Caco-2 (cell line): ENCODE measurements at places on chromosomes 13 and 19. TPM values are rescaled to one million over a fixed set of nuclear protein-coding genes. Genes with fewer than 3 reads are reported as not detected.

- DNase-seq = no peak
These were observed 68.5 kb upstream of the GTF3A start for GRCh38 chr13:27355894-27356293.

GRCh38 chr19:53086949-53087348 is 16.3 kb downstream of the ZNF160 start:
- no peak for DNase-seq

- DNase-seq = peak; percentile 50
These were observed 2.2 kb upstream of the CEACAM6 start for GRCh38 chr19:41753159-41753558.

DNA sequence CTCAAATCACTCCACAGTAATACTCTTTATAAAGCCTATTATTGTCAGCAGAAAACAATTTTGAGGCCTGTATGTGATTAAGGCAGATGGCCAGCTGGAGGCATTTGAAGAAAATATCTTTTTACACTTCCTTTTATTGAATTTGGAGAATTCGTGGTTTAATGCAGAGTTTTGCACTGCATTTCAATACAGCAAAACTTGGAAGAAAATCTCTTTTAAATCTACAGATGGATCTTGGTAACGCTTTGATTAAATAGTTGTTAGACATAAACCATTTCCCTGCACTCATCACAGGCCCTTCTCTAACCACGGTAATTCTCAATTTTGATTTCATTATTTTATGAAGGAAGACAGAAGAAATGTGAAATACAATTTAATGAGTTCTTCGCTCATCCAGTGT is 185.7 kb downstream of the RFC3 start:
- no peak for DNase-seq

- DNase-seq = no peak
These were observed 5.0 kb downstream of the FBN3 start for GRCh38 chr19:8144273-8144995.

DNA sequence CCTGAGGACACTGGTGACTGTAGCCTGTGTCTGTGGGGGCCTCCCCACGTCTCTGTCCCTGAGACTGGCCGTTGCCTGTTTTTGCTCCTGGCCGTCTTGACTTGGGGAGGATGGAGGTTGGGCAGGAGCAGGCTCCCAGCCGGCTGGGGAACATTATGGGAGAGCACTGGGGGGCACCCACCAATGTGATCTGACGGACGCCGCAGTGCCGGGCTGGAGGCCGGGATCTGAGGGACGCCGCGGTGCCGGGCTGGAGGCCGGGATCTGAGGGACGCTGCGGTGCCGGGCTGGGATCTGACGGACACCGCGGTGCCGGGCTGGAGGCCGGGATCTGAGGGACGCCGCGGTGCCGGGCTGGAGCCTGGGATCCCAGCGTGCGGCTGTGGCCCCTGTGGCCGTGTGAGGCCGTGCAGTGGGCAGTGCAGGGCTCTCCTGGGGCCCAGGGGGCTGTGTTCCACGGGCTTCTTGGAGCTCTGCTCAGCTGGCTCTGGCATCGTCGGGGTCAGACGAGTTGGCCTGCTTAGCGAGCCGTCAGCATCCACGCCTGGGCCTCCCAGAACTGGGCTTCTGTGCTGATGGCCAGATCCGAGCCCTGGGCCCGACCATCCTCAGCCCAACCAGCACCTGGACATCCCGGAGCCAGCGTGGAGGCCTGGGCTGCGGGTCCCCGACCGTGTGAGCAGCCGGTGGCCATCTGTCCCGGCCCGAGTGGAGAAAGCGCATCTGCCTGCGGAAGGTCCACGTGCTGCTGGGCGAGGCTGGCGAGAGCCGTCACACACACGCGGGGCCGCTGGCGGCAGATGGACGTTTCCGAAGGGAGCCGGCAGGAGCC is 45.8 kb downstream of the GAS6 start:
- DNase-seq = no peak

- DNase-seq = no peak
These were observed 23.0 kb upstream of the IRS2 start for GRCh38 chr13:109809216-109809932.

GRCh38 chr13:27018882-27019281 is 152.7 kb downstream of the USP12 start:
- no peak for DNase-seq

- no peak for DNase-seq
These were observed 146.3 kb upstream of the ZNF536 start for GRCh38 chr19:30225676-30226463.

DNA sequence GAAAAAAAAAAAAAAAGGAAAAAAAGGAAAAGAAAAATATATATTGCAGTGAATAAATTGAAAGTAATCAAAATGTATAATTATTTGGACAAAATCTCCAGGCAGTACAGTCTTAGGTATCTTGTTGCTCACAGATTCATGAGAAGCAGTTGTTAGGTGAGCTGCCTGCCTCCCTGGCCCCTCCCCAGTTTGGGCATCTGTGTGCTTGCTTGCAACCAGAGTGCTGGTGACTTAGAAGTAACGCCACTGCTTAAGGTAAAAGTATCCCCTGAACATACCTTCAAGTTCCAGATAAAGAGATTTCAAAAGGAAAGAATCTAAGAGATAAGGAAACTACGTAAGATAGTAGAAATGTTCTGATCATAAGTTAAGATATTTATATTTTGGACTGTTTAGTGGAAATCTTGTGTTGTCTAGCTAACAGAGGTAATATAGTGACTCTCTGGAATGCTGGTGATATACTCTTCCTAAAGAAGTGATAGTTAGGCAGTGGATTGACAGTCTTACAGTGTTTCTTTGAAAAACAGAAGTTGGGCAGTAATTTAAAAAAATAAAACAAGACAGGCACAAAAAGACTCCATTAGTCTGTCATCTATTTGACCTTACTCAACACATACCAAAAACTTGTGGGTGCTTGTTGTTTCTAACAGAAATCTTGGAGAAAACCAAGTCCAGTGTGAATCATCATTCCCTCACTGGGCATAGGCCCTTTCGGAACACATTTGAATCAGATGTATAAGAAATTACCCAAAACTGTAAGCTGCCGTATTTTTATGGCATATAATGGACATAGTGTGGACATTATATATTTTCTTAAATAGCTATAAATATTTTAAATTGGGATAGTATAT is 38.3 kb upstream of the KCTD4 start:
- DNase-seq = peak; percentile 42

DNA sequence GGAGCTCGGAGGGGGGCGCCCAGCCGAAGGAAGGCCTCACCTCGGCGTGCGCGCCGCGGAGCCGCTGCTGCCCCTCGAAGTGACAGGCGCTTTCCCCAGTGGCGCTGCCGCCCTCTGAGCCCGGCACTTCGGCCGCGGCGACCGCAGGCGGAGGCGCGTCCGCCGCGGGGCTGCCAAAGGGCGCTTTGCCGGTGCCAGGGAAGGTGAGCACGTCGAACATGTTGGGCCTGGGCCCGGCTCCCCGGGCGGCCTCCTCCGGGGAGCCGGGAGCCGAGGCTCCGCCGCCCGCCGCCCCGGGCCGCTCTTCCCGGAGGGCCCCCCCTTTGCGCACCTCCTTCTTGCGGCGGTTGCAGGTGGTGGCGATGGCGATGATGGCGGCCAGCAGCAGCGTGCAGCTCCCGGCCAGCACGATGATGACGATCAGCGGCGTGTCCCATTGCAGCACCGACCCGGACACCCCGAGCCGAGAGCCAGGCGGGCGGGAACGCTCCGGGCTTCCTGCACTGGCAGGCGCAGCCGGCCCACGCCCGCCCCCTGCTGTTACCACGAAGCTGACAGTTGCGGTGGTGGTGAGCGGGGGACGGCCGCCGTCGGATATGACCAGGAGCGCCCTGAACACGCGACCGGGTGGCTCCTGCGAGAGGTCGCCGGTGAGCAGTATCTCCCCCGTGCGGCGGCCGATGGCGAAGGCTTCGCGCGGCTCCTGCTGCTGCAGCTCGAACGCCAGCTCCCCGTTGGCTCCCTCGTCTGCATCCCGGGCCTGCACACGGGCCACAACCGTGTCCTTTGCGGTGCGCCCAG is 2.5 kb downstream of the PCDH8 start:
- no peak for DNase-seq

DNA sequence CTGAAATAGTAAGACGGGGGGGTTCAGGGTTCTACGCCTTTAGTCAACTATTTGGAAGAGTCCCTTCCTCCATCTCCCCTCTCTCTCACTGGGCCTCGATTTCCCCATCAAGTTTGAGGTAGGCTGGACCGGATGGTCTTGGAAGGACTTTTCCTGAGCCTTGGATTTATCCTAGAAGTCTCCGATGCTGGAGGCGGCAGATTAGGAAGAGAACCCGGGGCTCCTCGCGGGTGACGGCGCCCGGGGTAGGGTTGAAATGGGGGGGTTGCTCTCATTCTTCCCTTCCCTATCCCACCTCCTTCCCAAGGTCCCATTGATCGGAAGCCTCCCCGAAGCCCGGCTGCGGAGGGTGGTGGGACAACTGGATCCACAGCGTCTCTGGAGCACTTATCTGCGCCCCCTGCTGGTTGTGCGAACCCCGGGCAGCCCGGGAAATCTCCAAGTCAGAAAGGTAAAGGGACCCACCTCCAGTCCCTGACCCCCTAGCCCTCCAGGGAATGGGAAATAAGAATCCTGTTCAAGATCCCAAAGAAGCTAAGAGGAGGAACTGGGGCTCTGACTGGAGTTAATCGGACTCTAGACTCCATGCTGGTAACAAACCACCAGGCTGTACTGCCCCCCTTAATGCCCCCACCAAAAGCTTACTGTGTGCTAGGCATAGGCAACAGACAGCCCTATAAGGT is 781 bp downstream of the QPCTL start:
- DNase-seq = peak; percentile 87

DNA sequence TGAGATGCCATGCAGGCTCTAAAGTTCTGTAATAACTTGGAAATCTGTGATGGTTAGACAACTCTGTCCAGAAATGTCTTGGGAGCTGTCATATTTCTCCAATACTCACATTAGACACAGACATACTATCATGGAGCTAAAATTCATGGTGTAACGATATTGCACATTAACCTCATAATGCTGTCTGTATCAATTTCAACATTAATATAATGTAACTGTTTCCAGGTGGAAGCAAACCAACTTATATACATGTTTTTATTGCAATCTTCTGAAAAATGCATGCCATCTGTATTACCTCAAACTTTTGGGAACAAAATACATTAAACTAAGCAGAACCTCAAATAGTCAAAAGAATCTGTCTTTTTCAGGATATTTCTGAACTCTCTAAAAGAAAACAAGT is 14.7 kb upstream of the SPART start:
- DNase-seq = no peak

Gene TMPRSS9
- 0.49 and 0.66 TPM in 2 replicates for total RNA-seq

Gene MYPOP
- total RNA-seq = 15.8 and 18.1 TPM in 2 replicates

Gene ZNF132
- total RNA-seq = not detected in 2 replicates

GRCh38 chr13:105611424-105611823 is 924.0 kb downstream of the EFNB2 start:
- DNase-seq = no peak

- no peak for DNase-seq
These were observed 2.7 kb upstream of the MAP2K7 start for GRCh38 chr19:7900931-7901330.

GRCh38 chr13:112219740-112220139 is 152.8 kb downstream of the SOX1 start:
- no peak for DNase-seq

- peak; percentile 33 for DNase-seq
These were observed 508 bp downstream of the ZBTB7A start for GRCh38 chr19:4066176-4066606.

GRCh38 chr13:40980461-40980860 is 38.7 kb downstream of the ELF1 start:
- no peak for DNase-seq
